Glomerular endothelial cell (primary cell): ENCODE measurements at places on chromosomes 4 and X.

GRCh38 chr4:17324386-17324830, 187.5 kb downstream of the QDPR start:
- no peak for DNase-seq

DNA sequence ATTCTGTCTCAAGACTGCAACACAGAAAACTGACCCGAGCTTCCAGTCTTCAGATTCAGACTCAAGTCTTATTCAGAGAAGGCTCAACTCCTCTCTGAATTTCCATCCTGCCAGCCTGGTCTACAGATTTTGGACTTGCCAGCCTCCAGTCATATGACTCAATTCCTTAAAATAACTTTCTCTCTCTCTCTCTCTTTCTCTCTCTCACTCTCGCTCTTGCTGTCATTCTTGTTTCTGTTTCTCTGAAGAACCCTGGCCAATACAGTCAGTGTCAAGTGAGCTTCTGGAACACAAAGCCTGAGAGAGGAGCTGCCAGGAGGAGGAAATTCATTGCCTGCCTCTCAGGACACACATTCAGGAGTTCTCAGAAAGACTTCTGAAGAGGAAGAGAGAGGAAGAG, 154.9 kb downstream of the PARM1 start:
- no peak for DNase-seq

DNA sequence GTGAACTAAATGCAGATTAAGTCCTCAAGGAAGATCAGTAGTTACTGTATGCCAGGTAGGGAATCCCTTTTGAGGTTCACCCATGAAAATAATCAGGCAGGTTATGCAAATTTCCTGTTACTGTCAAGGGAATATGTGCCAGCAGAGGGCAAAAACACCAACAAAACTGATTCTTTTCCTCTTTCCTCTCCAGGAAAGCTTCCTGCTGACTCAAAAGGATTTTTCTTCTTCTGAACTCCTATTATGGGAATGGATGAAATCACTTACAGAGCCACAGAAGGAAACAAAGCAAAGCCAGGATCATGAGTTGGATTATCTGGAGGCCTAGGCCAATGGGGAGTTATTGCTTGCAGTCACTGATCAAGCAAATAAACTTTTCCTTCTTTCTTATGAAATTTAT, 49.7 kb downstream of the TMPRSS11F start:
- no peak for DNase-seq

- no peak for DNase-seq
Measured at GRCh38 chr4:53005808-53006207, 143.7 kb downstream of the RASL11B start.

DNA sequence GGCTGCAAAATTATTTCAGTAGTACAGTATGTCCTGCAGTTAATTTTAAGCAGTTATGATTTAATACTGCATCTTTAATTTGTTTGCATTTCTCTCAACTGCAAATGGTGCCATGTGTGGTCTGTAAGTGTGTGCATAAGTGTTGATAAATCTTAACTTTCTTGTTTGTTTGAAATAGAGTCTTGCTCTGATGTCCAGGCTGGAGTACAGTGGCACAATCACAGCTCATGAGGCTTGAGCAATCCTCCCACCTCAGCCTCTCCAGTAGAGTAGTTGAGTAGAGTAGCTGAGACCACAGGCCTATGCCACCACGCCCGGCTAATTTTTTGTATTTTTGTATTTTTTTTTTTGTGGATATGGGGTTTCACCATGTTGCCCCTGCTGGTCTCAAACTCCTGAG, 322.5 kb upstream of the NR3C2 start:
- DNase-seq = no peak

GRCh38 chrX:2176733-2177132, 324.0 kb downstream of the DHRSX start:
- no peak for DNase-seq
